ENCODE measurements at places on chromosomes 4 and X.

DNA sequence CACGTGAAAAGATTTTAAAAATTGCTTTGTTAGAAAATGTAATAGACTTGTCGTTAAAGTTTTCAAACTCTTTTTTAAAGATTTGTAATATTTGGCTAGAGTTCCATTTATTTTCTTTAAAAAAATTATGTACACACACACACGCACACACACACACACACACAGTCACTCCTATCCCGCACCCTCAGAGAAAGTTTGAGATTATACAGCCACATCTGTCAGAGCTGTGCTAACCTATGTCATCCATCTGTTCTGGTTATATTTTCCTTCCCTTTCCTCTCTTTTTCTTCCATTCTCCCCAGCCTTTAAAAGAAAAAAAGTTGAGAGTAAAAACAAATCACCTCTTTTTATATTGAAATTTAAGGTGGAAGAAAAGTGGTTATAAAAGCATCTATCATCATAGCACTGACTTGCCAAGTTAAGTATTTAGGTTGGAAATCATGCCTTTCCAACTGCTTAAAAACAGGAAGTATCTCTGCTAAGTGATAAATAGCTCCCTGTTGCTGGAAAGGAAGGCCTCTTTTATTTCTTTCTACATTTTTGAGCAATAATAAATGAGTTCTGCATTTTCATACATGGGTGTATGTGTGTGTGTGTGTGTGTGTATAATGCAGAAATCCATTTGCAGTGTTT lies 163.3 kb upstream of the SPRY1 start:
- no peak for DNase-seq

DNA sequence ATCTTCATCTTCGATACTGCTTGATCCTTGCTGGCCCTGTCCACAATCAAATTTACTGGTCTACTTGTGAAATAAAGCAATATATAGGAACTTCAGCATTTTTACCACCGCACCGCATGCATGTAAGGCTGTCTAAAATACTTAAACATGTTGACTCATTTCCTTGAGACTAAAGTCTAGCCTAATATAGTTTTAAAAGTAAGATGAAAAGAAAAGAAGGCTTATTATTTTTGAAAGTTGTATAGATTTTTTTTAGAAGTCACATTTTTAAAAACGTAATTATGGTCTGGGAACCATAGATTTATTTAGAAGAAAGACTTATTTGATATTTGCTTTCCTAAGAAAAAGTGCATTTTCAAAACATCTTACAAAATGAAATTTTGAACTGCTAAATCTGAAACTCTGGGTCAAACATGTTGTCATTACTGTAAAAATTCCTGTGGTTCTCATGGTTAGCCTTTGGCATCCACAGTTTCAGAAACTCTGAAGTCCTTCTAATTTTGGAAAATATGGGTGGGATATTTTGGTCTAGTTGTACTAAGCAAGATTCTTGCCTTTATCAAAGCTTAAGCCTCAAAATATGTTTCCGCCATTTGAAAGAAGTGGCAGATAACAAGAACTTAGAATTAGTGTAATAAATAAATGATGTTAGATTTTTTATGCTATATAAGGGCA lies 423.5 kb upstream of the CTSO start:
- no peak for DNase-seq

GRCh38 chrX:51894697-51895336 lies 1.4 kb downstream of the MAGED1 start:
- no peak for DNase-seq

DNA sequence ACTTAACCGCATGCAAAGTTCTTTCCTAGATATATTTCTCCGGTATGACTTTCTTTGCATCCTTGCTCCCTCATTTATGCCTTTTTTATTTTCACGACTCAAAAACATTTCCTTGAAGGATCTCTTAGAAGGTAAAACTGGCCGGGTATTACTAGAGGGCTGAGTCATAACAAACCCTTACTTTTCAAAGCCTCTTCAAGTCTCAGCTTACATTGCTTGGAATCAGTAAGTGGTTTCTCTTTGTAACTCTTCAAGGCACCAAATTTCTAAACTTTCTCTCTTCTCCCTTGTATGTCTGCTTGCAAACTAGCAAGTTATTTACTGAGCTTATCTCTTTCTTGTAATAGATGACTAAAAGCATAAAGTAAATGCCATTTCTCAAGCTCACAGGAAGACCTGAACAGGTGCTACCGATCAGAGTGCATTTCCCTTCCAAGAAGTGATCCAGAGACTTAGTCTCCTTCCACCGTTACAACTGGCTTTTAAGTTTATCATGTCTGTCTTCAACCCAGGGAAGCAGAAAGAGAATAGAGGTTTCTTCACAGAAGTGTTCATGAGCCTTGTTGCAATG lies 75.5 kb downstream of the ANXA10 start:
- no peak for DNase-seq

DNA sequence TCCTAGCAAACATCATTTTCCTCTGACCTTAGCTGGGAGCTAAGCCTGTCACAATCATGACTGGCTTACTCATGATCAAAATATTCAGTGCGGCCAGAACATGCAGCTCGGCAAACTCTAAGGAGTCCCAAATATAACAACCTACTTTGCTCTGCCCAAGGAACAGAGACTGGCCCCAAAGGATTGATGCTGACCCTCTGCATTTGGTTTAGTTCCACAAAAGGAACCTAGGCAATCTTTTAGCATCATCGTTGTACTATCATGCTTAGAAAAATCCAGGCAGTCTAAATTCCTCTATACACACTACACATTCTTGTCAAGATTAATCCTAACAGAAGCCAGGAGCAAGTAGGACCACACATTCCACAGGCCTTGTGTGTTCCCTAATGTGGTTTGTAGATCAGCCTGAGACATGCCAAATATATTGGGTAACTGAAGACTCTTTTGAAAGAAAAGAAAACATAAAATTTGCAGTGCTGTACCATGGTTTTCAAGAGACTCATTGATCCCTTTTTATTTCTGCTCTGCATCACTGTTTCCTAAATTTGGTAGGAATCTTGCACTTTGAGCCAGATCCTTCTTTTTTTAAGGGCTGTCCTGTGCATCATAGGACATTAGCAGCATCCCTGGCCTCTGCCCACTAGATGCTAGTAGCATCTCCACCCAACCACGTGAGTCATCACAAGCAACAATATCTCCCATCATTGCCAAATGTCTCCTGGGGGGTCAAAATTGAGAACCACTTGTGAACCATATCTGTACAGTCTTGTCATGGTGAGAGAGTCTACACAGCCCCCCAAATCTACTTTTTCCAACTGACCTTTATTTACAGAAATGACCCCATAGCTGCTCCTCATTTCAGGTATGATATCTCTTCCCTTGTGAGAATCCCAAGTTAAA lies 17.6 kb upstream of the CC2D2A start:
- no peak for DNase-seq

GRCh38 chr4:150609131-150609530 lies 27.2 kb downstream of the MAB21L2 start:
- no peak for DNase-seq

DNA sequence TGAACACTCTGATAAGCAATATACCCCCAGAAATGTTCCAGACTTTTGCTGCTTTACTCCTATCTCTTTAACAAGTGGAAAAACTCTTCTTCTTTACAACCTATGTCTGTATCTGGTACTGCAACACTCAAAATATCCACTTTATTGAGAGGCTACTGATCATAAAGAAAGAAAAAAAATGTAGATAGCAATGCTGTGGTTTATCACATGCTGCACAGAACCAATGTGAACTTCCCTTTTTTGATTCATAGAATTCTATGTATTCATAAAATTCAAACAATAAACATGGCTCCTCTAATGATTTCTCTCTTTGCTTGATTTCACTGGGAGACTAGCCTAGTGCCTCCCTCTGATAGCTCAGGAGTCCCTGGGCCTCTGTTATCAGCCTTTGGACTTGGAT lies 223.5 kb downstream of the ZNF674 start:
- DNase-seq, result no peak

- DNase-seq, result no peak
Observed at GRCh38 chr4:155434904-155435303, 58.1 kb upstream of the MAP9 start.

Measured in NCI-H2029 treated with DMSO at 0.1 percent for 48 hours (cell line).